ENCODE measurements at places on chromosomes 2 and 18.

GRCh38 chr2:157838442-157839161 lies 37.5 kb downstream of the ACVR1 start:
- DNase-seq, result no peak

DNA sequence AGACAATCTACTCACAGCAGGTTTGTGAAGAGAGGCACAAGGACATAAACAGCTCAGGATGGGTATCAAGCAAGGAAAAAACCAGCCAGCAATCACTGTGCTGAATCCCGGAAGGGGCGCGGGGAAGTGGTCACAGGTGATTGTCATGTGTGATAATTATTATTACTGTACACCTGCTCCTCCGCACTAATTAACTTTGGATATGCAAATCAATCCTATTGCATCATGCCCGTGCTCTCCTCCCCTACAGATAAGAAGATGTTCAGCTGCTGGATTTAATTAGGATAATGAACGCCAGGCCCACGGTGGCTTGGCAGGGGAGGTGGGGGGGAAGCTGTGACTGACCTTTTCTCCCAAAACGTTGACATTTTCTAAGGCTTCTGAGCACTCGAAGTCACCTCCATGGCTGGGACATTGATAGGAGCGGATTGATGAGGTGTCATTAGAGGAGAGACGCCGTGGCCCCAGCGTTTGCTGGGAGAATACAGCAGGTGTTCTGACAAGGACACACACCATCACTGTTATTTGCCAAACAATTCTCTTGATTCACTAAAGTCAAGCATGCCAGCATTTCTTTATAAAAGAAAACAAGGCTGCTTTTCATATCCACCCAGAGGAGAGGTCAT lies 160.3 kb upstream of the VRK2 start:
- no peak for DNase-seq

GRCh38 chr2:38605298-38605830 lies 2.6 kb upstream of the HNRNPLL start:
- DNase-seq, result no peak

DNA sequence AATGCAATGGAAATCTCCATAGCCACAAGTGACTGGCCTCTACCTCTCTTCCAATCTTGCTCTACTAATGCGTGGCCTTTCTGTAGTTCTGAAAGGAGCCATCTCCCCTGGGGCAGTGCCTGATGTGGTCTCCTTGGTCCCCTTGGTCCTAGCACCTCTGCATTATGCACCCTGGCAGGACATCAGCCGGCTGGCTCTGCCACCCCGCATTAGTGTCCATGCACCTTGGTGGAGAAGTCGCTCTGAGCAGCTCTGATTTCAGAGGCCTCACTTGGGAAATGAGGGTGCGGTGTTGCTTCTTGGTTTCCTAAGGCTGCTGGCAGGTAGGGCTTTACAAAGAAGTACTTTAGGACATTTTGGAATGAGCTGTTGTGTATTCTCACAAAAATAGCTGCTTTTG lies 317.9 kb downstream of the GBX2 start:
- DNase-seq, result no peak

- no peak for DNase-seq
Observed at GRCh38 chr2:98102878-98103277, 15.9 kb downstream of the VWA3B start.

- no peak for DNase-seq
Observed at GRCh38 chr2:150267651-150268415, 219.6 kb downstream of the RND3 start.

DNA sequence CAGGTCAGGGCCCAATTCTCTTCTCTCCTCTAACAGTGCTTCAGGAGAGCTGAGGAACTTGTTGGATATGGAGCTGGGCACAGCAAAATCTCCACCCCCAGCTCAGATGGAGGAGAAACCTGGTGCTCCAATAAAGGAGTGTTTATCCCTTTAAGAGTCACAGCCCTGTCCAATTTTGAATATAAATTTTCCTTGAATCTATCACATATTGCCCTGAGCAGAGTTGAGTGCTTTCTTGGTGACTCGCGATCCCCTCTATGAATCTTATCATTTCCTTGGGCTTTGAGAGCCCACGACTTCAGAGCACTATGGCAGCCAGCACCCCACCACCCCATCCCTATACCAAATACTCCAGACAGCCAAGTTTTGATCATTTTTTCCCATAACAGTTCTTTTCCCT lies 34.4 kb upstream of the SMAD7 start:
- DNase-seq, result no peak

- no peak for DNase-seq
Observed at GRCh38 chr2:128607911-128608506, 289.3 kb upstream of the HS6ST1 start.

DNA sequence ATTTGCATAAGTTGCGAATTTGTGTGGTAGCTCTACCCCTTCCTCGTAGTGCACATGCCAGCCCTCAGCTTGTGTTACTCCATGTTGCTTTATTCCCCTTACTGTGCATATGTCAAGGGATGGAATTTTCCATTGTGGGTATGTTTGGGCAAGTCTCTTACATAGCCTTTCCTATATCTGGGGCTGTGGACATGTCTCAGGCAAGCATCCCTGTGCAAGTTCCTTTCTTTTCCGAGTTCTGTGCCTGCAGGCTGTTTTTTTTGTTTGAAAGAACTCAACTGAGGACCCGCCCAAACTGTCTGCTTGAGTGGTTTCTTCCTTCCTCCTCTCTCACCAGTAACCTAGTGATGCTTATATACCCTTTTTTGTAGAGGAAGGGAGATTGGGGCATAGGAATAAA lies 1739.1 kb upstream of the PIK3C3 start:
- no peak for DNase-seq

DNA sequence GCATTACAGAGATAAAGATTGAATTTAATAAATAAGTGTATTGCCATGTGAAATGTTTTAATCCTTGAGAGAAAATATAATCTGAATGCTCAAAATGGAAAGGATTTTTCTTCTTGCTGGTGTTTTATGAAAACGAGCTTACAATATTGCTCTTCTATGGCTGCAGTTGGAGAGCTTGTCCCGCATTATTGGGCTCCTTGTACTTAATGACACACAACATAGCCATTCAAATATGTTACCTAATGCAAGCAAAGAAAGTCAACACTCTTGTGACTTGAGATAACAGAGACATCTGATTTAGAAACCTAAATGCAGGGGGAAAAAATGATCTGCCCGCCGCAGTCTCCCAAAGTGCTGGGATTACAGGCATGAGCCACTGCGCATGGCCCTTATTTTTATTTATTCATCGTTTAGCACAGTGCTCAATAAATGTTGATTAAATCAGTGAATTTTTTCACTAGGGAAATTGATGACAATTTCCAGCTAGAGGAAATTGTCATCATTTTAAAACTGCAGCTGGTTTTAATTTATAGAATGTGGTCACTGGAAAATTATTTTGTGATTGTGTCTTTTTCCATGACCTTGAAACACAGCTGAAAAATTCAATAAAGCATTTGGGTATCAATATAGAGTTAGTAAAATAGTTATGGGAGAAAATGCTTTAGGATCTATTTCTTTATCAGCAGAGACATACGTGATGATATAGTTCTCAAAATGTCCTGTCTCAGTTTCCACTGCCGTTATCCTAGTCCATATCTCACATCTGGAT lies 2.4 kb upstream of the PRKD3 start:
- DNase-seq, result no peak

GRCh38 chr2:76998704-76999103 lies 523.5 kb downstream of the LRRTM4 start:
- no peak for DNase-seq

DNA sequence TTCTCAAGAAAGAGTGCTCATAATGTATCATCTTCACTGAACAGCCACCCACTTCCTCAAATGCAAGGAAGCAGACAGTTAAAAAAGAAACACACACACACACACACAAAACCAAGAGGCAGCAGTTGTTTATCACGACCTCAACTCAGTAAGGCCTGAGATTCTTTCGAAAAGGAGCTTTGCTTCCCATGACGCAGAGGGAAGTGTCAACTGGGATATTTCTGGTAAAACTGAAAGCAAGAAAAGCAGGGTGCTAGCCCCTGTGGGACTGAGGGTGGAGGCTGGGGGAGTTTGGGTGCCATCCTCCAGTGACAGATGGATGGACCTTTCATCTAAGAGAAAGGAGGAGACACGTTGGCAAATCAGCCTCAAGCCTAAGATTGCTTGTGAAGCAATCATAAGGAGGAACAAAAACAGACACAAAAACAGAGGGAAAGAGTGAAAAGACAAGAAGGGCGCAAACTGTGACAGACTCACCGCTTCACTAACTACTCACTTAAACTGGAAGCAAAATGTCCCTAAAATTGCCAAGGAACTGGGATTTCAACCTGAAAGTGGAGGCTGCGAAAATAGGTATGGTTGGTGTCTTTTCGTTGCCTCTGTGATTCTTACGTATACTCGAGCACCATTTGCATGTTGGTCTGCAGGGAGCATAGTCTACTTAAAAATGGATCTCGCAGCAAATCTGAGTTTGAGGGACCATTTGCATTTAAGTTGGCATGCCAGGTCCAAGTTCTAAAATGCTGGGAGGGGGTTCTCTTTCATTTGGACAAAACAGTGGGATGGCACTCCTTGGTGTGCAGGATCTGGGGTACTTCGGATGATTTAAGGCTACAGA lies at the start of gene ARHGAP25:
TSS of gene ARHGAP25 (plus strand) at position 124 of the 838 bp plus-strand sequence. CDS start at position 513, 389 bp downstream.
- DNase-seq, result no peak

All from activated CD8-positive, alpha-beta memory T cell treated with anti-CD3 and anti-CD28 coated beads for 48 hours (primary cell).